Amniotic stem cell (primary cell): ENCODE measurements at places on chromosomes 7 and 10.

DNA sequence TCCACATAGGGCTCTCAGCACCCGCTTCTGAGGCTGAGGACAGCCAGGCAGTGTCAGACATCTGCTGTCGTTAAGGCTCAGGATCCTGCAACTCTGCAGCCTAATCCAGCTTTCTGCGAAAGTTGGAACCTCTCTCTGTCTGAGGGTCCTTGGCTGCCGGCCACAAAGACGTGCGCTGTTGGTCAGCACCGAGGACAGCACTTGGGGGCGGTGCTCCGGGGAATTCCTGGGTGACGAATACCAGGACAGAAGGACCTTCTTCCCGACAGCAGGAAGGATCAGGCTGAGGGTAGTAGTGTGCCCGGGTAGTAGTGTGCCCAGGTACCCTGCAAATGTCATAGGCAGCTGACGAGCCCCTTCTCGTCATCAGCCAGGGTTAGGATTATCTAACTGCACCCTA, 16.0 kb upstream of the RASGEF1A start:
- DNase-seq: no peak

GRCh38 chr10:131090761-131091661, 220.5 kb downstream of the TCERG1L start:
- no peak for DNase-seq

GRCh38 chr10:3081383-3081981, 14.1 kb downstream of the PFKP start:
- no peak for DNase-seq

GRCh38 chr10:80648106-80648505, 110.4 kb downstream of the SH2D4B start:
- DNase-seq: no peak

DNA sequence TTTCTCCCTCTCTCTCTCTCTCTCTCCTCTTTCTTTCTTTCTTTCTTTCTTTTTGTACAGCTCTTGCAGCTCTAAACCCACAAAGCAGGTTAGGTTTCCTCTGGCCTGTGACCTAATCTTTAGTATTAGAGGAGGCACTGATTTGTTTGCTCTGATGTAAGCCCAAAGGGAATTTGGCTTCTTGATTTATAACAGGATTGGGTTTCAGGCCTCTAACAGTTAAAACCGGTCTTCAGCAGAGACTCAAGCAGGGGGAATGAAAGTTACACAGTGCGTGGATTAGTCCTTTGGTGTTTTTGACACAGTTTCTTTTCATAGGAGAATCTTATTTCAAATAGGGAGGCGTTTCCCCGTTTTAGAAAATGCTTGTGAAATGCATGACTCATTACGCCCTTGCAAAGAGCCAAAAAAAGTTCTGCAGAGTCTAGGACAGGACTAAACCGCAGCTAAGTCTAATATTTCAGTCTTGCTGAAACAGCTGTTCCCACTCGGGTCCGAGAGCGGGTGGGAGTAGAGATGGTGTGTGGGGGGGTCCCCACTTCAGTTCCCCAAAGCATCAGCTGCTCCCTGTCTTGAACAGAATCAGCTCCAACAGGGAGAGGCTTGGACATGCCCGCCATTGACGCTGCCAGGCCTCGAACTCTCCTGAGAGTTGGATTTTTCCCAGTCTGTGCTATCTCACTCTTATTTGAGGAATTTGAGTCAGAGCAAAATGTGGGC, 296.5 kb upstream of the PITRM1 start:
- peak; percentile 81 for DNase-seq

- DNase-seq: no peak
Measured at GRCh38 chr7:46253520-46253919, 332.4 kb upstream of the IGFBP3 start.

DNA sequence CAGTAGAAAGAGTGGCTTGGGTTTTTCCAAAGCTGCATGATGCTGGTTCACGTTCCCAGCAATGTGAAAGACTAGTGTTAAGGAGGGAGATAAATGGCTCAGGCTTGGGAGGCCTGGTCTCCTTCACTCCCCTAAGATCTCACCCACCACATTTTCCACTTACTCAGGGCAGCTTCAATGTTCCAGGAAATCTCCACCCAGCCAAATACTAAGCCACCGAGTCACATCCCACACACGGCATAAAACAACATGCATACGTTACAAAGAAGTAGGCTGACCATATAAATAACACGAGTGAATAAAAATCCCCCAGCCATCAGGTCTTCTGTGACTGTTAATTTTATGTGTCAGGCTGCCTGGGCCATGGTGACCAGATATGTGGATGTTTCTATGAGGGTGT, 303.5 kb downstream of the SFMBT2 start:
- no peak for DNase-seq

GRCh38 chr10:29253690-29254029, 35.2 kb upstream of the LYZL1 start:
- DNase-seq: no peak

DNA sequence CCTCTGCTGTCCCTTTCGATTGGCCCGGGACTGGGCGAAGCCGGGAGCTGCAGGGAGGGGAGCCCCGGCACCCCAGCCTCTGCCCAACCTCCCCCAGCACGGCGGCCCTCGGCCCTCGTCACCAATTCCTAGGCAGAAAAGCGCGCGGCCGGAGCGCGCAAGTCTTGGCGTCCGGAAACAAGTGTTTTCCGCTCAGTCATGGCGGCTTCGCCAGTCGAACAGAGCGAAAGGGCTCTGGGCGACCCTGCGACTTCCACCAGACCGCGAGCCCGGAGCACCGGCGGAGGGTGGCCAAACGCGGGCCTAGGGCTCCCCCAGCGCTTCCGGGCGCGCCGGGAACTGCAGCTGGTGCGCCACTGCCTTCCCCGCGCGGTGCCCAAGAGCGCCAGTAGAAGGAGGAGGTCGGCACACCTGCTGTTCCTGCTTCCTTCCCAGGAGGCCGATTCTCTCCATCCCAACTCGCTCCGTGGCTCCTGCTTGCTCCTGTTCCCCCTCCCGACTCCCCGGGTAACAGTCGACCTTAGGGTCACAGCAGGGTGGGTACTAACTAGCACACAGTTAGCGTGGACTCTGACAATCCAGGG, 729.9 kb downstream of the ZWINT start:
- no peak for DNase-seq

GRCh38 chr10:1745780-1746456, 8.6 kb upstream of the ADARB2 start:
- no peak for DNase-seq
